GM12864 (cell line): ENCODE measurements at places on chromosomes 1 and 21.

- no peak for DNase-seq
Observed at GRCh38 chr1:5701642-5702041, 290.6 kb downstream of the NPHP4 start.

DNA sequence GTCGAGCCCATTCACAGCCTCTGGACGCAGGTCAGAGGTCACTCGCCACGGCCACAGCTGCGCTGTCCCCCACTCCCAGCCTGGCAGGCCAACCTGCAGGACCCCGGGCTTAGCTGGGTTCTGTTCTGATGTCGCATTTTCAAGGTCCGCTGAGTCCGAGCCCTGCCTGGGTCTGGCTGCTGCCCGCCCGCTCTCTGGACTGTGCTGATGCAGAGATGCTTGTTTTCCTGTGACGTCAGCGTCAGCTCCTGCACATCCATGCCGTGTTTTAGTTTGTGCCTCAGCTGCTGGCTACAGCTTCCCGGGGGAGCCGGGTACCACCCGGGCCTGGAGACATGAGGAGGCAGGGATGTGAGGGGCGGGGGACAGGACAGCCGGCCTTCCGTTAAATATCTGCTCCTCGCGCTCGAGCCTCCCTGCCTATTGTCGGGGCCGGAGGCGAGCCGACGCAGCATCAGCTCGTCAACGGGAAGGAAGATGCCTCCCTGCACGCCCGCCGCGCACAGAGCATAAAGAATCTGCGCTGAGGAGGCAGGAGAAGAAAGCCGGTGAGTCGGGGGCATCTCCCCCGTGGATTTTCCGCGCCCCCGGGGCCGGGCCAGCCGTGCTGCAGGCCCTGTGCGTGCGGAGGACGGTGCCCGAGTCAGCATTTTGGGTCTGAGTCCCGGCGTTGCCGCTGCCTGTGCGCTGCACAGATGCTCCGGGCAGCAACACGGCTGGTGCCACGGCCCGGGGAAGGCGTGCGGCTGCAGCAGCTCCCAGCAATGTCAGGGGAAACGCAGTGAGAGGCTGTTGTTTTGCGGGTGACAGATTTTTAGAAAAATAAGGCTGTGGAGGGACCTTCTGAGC, 23.4 kb downstream of the PRKCZ start:
- DNase-seq: no peak

- DNase-seq: no peak
Observed at GRCh38 chr1:228953207-228953606, 217.9 kb downstream of the RHOU start.

DNA sequence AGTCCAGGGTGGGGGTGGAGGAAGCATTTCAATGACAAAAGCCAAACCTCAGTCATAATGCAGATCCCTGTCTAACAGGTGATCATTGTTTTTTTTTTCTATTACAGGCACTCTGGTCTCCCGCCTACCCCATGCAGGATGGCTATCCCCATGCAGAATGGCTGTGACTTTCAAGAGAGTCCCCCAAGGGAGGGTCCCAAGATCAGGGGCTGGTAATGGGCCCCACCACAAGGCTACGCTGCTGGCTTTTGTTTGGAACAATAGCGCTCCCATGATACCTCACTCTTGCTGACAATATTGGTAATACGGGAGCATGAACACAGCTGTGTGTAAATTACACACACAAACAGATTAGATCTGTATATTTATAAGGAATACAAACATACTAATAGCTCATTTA, 119.4 kb downstream of the SLC45A1 start:
- no peak for DNase-seq

GRCh38 chr1:244460197-244460596, 876 bp upstream of the CATSPERE start:
- DNase-seq: no peak

- DNase-seq: no peak
Observed at GRCh38 chr1:237007147-237007881, 3.1 kb upstream of the MT1HL1 start.

DNA sequence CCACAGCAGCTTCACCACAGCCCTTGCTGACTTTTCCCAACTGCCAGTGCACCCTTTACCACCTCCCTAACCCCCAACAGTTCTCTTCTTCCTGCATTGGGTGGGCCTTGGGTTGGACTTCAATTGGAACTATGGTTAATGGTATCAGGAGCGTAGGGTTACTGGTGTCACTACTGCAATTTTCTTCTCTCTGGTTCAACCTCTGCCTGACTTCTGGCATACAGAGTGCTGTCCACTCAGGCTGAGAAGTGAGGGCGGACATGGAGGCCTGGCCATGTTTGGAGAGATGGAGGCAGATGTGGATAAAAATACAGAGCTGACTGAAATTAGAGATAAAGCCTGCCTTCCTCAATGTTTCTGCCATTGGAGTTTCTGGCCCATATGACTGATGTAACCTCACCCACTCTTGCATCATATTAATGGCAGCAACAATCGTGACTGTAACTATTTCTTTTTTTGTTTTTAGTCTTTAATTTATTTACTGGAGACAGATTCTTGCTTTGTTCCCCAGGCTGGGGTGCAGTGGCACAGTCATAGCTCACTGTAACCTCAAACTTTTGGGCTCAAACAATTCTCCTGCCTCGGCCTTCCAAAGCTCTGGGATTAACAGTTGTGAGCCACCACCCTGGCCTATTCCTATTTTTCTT, 87.8 kb downstream of the NAV1 start:
- DNase-seq: no peak

- DNase-seq: no peak
Observed at GRCh38 chr1:14599183-14599791, 802 bp downstream of the KAZN start.

DNA sequence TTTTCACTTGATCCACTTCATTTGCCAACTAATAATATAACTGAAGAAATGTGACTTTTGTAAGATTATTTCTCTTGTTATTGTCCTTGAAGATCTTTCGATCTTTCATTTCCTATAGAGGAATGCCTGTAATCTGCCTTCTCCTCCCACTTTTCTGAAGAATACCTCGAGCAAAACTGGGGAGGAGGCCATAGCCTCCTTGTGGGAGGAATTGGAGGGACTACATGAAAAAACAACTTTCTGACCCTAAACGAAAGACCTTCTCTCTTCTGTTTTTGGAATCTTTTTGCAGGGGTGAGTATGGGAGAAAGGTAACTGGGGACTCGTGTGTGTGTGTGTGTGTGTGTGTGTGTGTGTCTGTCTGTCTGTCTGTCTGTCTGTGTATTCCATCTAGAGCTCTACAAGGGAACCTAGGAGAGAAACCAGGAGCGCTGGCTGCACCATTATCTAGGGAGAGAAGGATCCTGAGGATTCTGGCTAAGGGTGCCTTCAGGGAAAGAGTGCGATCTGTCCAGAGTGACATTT, 32.4 kb upstream of the MAB21L3 start:
- no peak for DNase-seq

- DNase-seq: no peak
Observed at GRCh38 chr21:36902793-36903192, 63.7 kb downstream of the HLCS start.

- DNase-seq: no peak
Observed at GRCh38 chr21:45854690-45855247, 126.8 kb upstream of the COL6A1 start.

DNA sequence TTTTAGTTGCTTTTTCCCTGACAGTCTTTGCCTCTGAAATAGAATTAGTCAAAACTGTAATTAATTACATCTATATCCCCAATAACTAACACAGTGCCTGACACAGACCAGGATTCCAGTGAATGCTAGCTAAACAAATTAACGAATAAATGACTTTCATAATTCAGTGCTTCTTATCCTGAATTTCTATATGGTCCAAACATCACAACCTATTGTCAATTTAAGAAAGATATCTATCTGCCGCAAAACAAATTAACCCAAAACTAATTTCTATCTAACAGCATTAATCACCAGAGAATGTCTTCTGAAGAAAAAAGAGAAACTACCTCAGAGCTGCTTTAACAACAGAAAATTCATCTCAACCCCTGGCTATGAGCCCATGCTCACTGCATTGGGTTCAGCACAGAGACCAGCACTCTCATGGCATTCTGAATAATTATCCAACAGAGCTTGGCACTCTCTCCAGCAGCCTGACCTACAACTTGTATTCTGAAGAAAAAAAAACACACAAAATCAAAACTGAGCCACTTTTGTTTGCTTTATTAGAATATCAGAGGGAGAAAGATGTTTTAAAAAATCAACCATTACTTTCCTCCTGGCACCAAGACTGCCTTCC, 547.3 kb upstream of the BEND5 start:
- no peak for DNase-seq

DNA sequence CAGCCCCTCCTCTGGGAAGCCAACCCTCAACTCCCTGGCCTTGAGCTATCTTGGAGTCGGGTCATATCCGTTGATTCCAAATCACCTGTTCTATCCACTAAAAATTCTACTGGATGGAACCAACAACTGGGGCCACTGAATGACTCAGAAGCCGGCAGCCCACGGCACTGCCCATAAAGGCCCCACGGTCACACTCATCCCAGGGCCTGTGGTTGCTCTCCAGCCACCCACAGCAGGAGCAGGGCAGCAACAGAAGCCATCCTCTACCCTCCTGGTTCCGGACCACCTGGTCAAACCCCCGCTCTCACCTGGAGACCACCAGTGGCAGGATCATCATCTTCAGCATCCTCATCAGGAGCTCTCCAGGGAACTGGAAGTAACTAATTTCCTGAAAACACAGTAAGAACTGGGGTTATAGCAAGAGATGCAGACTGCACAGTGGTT, 8.4 kb downstream of the SLC1A7 start:
- no peak for DNase-seq

- no peak for DNase-seq
Observed at GRCh38 chr1:224114787-224115175, 870 bp downstream of the FBXO28 start.

GRCh38 chr21:28789523-28789922, 203.2 kb downstream of the LTN1 start:
- no peak for DNase-seq

GRCh38 chr21:26093122-26093521, 77.4 kb downstream of the APP start:
- DNase-seq: no peak

GRCh38 chr1:247408100-247408499, 7.9 kb upstream of the NLRP3 start:
- DNase-seq: no peak

GRCh38 chr1:182803846-182804245, 14.3 kb downstream of the NPL start:
- no peak for DNase-seq

DNA sequence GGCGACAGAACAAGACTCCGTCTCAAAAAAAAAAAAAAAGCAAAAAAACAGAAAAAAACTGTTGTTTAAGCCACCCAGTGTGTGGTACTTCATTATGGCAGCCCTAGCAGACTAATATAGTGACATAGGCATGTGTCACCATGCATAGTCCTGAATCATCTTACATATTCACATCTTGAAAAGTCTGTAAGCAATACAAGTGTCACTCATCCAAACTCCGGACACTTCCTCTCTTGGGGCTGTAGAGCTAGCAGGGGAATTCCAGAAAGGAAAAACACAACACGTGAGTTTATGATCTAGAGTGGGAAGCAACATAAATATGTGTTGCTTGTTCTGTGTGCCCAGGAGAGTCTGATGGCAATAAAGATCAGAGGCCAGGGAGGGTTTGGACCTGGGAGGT, 81.6 kb upstream of the KCNE2 start:
- no peak for DNase-seq

DNA sequence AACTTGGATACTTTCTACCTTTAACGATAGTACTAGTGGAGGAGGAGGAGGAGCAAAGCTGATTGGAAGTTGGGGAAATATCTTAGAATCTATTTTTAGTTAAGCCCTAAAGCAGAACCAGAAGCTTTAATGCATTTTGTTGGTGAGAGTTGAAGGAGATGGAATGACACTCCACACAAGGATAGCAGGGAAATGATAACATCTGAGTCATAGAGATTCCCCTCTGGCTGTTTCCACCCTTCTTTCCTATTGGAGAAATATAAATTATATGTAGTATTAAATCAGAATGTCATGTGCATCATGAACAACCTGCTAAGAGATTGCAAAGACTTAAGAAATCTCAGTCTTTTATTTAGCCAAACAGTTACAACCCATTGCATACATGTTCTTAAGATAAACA, 1357.7 kb downstream of the NCAM2 start:
- DNase-seq: no peak

- no peak for DNase-seq
Observed at GRCh38 chr1:37732111-37732780, 32.7 kb downstream of the EPHA10 start.

GRCh38 chr1:230464671-230465070, 38.5 kb upstream of the PGBD5 start:
- no peak for DNase-seq

DNA sequence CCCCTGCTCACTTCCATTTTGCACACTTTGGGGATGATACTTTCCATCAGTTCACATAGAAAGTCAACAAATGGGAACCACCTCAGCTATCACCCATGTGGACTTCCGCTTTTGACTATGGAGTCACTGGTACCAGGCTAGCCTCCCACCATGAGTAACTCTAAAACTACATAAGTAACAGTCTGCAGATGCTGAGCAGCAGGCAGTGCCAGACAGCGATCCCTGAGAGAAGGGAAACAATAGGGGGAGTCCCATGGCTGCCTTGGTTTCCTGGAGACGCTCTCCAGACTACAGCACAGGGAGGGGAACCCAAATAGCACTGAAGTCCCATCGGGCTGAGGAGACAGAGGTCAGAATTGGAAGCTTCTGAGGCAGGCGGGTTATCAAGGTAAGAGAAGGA, 2.8 kb upstream of the TFF2 start:
- no peak for DNase-seq
